ENCODE measurements at places on chromosomes 6 and 20.

DNA sequence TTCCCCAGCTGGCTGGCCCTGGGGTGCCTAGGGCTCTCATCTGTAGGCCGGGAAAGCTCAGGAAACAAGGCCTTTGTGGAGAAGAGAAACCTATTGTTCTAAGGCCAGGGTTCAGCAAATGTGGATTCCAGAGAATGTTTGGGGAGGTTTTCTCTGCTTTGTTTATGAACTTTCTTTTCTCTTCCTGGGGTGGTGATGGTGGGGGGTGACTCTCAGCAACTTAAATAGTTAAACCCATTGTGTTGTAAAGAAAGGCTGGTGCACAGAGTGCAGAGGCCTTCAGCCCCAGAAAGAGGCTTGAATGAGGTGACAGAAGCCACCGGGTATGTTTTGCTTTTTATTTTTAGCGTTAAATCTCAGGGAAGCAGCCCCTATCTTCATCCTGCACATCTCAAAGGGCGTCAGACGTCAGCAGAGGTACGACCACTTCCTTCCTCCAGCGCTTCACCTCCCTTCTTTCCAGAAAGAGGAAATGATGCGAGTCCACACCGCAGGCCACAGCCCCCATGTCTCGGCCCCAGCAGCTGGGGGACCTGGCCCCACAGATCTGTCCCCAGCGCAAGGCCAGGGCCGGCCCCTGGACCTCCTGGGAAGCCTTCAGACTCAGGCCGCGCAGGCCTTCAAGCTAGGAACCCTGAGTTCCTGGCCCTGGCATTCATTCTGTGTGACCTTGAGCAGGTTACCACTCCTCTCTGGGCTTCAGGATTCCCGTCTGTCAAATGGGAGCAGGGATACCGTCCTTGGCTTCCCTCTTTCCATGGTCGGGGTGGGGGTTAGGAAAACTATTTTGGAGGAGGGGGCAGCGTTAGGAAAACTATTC lies 605 bp upstream of the PPP1R16B start:
- DNase-seq = no peak

GRCh38 chr6:122890250-122890649 lies 101.2 kb downstream of the SMPDL3A start:
- no peak for DNase-seq

- no peak for DNase-seq
These were observed 538.3 kb downstream of the GRIK2 start for GRCh38 chr6:101931766-101932165.

- DNase-seq = no peak
These were observed 207.5 kb downstream of the TINAG start for GRCh38 chr6:54515713-54516112.

GRCh38 chr6:122432816-122433215 lies 33.4 kb downstream of the HSF2 start:
- no peak for DNase-seq

DNA sequence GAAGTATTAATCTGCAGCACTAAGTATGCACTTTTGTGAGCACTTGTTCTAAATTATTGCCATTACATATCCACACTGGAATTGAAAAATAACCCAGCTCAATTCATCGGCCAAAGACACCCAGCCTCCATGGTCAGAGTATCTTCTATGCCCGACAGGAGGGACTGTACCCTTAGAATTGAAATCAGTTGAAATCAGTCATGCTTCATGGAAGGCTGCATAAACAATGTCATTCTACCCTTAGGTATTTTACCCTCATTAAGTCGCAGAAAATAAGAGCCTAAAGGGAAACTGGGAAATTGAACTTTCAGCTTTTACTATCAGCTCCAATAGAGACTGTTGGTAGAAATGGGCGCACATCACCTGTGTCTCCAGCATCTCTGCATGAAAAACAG lies 2.9 kb upstream of the RAMACL start:
- no peak for DNase-seq

DNA sequence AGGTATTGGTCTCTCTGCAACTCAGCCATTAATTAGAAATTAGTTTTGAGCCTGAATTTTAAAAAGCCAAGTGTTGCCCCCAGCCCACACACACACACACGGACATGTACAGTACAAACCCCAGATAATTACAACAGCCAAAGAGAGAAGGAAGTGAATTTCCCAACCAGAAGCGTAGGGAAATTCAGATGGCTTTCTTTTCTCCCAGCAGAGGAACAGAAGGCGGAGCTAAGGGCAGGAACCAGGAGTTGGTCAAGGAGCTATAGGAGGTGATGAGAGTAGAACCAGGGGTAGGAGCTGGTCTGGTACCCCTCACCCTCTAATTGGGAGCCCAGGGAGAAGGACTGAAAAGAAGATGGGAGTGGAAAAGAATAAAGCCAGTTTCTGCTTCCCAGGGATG lies 3.9 kb upstream of the ZBTB9 start:
- no peak for DNase-seq

DNA sequence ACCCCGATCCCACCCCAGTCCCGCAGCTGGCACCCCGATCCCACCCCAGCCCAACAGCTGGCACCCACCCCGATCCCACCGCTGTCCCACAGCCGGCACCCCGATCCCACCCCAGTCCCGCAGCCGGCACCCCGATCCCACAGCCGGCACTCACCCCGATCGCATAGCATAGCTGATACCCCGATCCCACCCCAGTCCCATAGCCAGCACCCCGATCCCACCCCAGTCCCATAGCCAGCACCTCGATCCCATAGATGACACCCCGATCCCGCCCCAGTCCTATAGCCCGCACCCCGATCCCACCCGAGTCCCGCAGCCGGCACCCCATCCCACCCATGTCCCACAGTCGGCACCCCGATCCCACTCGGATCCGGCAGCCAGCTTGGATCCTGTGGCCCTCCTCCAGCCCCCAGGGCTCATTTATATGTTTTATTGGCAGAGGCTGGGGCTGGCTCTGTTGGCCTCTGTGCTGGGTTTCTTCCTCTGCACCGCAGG lies 897 bp upstream of the GMEB2 start:
- DNase-seq = no peak

- DNase-seq = no peak
These were observed 13.3 kb upstream of the HMGN4 start for GRCh38 chr6:26524722-26525370.

DNA sequence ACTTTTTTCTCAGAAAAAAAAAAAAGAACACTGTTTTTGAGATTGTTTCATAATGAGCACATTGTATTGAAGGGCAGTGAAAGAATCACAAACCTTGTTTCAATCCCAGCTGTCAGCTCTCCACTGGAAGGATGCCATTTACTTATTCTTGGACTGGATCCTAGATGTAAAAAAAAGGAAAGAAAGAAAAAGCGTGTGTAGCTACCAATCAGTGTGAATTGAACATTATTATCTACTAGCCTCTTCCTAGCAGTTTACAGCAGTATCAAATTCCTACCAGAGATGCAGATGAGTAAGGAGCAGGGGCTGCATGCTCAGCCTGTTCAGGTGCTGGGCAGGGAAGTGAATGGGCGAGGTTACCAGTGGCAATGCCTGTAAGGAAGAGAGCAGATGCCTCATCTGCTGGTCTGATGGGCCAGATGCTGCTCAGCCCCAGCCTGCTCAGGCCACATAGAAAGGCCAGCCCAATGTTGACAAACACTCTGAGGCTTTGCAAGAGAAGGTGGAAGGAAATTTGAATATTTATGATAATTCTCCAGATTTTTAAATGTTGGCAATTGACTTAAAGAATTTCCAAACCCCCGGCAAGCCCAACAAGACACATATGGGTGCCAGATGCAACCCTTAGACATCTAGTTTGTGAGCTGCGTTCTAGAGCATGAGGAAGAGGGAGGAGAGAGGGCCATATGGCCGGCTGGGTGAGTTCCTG lies 189.5 kb downstream of the IBTK start:
- DNase-seq = no peak

DNA sequence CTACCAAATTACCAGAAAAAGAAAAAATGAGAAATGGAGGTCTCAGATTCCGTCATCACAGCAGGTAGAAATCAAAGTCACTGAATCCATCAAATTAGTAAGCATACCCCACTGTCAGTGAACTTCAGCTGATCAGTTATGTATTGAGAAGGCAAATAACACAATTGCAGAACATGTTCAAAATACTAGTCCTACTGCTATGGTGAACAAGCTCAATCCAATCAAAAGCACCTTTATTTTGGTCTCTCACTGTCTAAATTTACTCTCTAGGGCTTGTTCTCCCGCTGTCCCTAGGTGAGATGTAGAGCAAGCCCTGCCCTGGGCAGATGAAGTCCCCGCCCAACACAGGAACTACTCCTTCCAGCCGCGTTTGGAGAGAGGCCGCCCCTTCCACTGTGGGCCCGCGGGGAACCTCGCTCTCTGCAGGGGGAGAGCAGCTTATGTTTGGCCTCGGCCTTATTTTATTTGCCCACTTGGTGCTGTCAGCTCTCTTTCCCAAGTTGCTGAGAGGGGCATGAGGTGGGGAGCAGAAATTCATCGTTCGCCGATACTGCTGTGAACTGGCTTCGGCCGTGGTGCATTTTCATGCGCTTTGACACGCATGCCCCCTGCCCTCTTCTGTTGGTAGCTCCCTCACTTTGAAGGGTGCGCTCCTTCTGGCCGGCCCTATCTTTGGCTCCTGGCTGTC lies 14.3 kb upstream of the MAP1LC3A start:
- DNase-seq = no peak

GRCh38 chr6:158906926-158907325 lies 87.8 kb upstream of the EZR start:
- no peak for DNase-seq

- no peak for DNase-seq
These were observed 1012.7 kb downstream of the EYS start for GRCh38 chr6:64694356-64694755.

DNA sequence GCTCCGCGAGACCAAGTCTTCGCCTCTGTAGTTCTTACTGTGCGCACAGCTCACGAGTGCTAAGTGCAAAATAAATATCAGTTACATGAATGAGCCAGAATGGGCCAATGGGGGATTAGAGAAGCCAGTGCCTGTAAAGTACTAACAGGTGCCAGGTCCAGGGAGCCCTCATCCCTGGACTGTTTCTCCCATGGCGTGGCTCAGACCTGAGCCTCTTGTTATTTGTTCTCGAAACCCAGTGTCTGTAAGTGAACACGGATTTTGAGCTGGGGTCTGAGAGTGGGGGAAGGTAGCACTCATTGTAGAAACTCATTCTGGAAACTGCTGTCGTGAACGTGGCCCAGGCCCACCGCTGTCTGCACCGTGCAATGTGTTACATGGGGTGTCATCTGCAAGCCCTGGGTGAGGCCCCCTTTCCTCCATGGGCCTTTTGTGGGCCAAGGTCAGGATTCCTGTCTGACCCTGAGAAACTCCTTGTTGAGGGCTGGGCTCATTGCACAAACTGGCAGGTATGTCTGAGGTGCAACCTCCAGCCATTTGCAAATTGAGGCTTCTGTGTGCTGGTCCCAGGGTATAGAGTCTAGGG lies 154.7 kb downstream of the SYCP2 start:
- DNase-seq = no peak

GRCh38 chr6:72322771-72323170 lies 299.1 kb upstream of the KCNQ5 start:
- DNase-seq = no peak

DNA sequence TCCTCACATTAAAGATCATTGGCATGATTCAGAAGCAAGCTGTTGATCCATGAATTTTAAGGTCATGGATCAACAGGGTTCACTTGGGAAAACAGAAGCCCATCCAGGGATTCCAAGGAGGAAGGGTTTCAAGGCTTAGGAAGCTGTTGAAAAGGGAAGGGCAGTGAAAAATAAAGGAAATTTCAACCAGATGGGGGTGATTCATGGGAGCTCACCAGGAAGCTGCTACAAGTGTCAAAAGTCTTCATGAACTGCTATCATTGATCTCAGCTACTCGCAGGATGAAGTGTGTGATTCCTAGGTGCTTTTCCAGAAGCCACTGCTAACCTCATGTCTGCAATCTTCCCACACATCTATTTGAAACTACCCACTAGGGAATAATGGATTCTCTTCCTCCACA lies 26.2 kb downstream of the ADTRP start:
- no peak for DNase-seq

DNA sequence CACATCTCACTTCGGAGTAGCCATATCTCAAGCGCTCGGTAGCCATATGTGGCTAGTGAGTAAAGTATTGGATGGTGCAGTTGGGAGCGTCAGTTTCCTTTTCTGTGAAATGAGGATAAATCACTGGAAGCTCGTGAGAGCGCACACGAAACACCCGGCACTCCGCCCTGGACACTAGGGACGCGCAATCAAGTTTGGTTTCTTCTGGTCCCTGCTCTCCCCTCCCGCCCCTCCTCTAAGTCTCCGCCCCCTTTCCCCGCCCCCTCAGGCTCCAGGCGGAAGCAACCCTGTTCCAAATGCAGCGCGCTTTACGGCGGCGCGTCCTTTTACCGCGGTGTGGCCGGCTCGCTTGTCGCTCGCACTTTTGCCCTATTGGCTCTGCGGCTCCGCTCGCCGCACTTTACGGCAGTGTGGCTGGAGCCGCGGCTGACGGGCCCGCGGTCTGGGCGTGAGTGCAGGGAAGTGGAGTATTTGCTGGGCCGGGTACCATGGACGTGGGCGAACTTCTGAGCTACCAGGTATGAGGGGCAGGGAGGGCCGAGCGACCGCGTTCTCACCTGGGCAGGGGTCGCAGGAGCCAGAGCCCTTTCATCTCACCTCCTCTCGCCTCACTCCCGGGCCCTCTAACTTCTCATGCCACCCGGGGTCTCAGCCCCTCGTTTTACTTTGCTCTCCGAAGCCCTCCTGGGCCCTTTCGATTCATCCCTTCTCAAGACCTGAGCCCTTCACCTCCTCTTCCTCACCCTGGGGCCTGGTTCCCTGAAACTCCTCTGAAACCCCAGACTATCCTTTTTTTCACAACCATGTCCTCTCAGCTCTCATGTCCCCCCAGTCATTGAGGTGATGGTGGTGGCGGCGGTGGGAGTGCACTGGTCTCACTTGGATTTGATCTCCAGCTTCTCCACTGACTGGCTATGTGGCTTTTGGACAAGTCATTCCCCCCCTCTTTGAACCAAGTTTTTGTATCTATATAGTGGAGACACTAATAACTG lies at the start of gene CTNNBL1:
CTNNBL1 (plus strand) TSS at position 396 of the 992 bp plus-strand sequence; CDS start at position 489, 93 bp downstream.
- DNase-seq = peak; percentile 96

- DNase-seq = no peak
These were observed 2.6 kb upstream of the NR2E1 start for GRCh38 chr6:108163267-108163643.

DNA sequence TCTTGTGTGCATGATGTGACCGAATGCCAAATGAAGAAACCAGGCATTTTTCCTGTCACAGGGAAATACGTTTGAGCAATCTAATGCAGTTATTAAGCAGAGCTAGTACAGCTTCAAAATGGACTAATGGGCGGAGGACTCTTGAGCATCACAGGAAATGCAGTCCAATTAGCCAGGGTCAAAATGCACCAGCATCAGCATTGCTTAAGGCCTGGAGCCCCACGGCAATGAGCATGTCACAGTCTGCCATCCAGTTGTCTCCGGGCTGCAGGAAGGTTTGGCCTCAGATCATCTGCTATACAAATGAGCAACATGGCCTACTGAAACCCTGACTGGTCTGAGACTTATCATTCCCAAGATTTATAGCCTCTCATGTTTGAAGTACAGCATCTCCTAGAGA lies 652.1 kb upstream of the SLC35B3 start:
- DNase-seq = no peak

DNA sequence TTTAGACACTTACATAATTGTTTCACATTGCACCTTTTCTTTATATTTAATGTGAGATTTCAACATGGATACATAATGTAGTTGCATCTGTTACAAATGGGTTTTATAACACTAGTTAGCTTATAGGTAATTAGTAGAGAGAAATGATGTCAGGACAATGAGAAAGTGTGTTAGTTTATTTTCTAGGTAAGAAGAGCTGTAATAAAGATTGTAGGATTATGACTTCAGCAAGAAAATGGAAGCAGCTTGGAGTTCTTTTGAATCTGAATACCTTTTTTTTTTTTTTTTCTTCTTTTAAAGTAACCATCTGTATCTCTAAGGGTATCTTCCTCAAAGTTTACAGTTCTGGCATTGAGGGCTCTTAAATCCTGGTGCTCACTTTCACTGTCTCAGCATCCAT lies 35.3 kb downstream of the CD2AP start:
- no peak for DNase-seq

GRCh38 chr6:55176958-55177357 lies 2.6 kb downstream of the HCRTR2 start:
- DNase-seq = no peak

Measured in caudate nucleus (tissue), 63 donors.